ENCODE measurements at places on chromosomes 2 and 18. TPM values are rescaled to one million over a fixed set of nuclear protein-coding genes. Genes with fewer than 3 reads are reported as not detected.

The NR4A2 gene
- total RNA-seq, result 0.72 TPM

The PRLH gene
- not detected for total RNA-seq

The ALKAL2 gene
- total RNA-seq, result not detected

The MSH2 gene
- total RNA-seq, result 14.5 TPM

The MZT2B gene
- 128 TPM for total RNA-seq

The LYPD6 gene
- total RNA-seq, result 0.59 TPM

The OR6B2 gene
- total RNA-seq, result not detected

The TRPM8 gene
- total RNA-seq, result not detected

The NEU2 gene
- total RNA-seq, result not detected

The KCNG2 gene
- total RNA-seq, result not detected

The ERFE gene
- total RNA-seq, result 0.88 TPM

The SMAD2 gene
- 43.9 TPM for total RNA-seq

The DOK6 gene
- 2.7 TPM for total RNA-seq

The STK25 gene
- total RNA-seq, result 189 TPM

The TMEM163 gene
- under 0.01 TPM for total RNA-seq

The FEV gene
- not detected for total RNA-seq

The MYO1B gene
- 246 TPM for total RNA-seq

The OSGEPL1 gene
- 7.2 TPM for total RNA-seq

The FNDC4 gene
- 21.4 TPM for total RNA-seq

The RUFY4 gene
- not detected for total RNA-seq

The GNAL gene
- 0.59 TPM for total RNA-seq

The PROKR1 gene
- not detected for total RNA-seq

The IGFBP5 gene
- 29.5 TPM for total RNA-seq

The SLC8A1 gene
- 82.9 TPM for total RNA-seq

The RESP18 gene
- total RNA-seq, result not detected

The SAP130 gene
- total RNA-seq, result 5.4 TPM

Data from osteoblast (primary cell).